A549 treated with RU486 at 1 μM for 4 hours (cell line): ENCODE measurements at places on chromosomes 13 and 19. TPM values are rescaled to one million over a fixed set of nuclear protein-coding genes. Genes with fewer than 3 reads are reported as not detected.

Gene ATF5
- total RNA-seq, result 45.7 to 62.6 TPM (median 55.7 TPM) in 5 replicates

Gene LAIR2
- total RNA-seq, result not detected in 5 replicates

Gene EFNA2
- 0.95 to 2.7 TPM (median 1.9 TPM) in 5 replicates for total RNA-seq

Gene ZNF554
- total RNA-seq, result 1.0 to 1.3 TPM (median 1.2 TPM) in 5 replicates

Gene F10
- 0.13 TPM in 1 of 5 replicates, not detected in the others for total RNA-seq

Gene CGB7
- total RNA-seq, result 0.16 to 0.82 TPM (median 0.61 TPM) in 5 replicates

Gene LRFN3
- total RNA-seq, result 15.3 to 21.9 TPM (median 19.7 TPM) in 5 replicates

Gene C19orf85
- total RNA-seq, result not detected in 5 replicates

Gene DHDH
- 1.1 to 2.1 TPM (median 1.5 TPM) in 5 replicates for total RNA-seq

Gene GTF2F1
- 57.5 to 64.9 TPM (median 60.3 TPM) in 5 replicates for total RNA-seq

Gene KLF2
- 11.6 to 27.4 TPM (median 23.2 TPM) in 5 replicates for total RNA-seq

Gene FSD1
- 7.4 to 9.0 TPM (median 8.4 TPM) in 5 replicates for total RNA-seq

Gene KRI1
- 16.5 to 19.6 TPM (median 18.3 TPM) in 5 replicates for total RNA-seq

Gene KLK4
- 0.43 TPM in 1 of 5 replicates, not detected in the others for total RNA-seq

Gene PRTN3
- 0.26 to 0.50 TPM (median 0.34 TPM) in 4 of 5 replicates, not detected in the other for total RNA-seq

Gene MIA
- total RNA-seq, result 1.1 TPM in 1 of 5 replicates, not detected in the others

Gene ZNF530
- 4.1 to 4.8 TPM (median 4.4 TPM) in 5 replicates for total RNA-seq

Gene ZFR2
- 0.25 to 0.56 TPM (median 0.48 TPM) in 3 of 5 replicates, not detected in the others for total RNA-seq

Gene SLC6A16
- total RNA-seq, result 0.90 to 1.8 TPM (median 1.3 TPM) in 5 replicates

Gene URI1
- 71.9 to 112 TPM (median 92.9 TPM) in 5 replicates for total RNA-seq

Gene ZNF677
- total RNA-seq, result not detected in 5 replicates

Gene SCGB2B2
- 0.16 TPM in 1 of 5 replicates, not detected in the others for total RNA-seq

Gene NALCN
- total RNA-seq, result 3.3 to 4.3 TPM (median 4.1 TPM) in 5 replicates
